GM12892 (cell line): ENCODE measurements at places on chromosomes 3 and 15.

- no peak for DNase-seq
Measured at GRCh38 chr3:168467115-168467714, 371.5 kb upstream of the GOLIM4 start.

GRCh38 chr15:98610991-98611390 lies 37.3 kb upstream of the IGF1R start:
- DNase-seq: no peak

DNA sequence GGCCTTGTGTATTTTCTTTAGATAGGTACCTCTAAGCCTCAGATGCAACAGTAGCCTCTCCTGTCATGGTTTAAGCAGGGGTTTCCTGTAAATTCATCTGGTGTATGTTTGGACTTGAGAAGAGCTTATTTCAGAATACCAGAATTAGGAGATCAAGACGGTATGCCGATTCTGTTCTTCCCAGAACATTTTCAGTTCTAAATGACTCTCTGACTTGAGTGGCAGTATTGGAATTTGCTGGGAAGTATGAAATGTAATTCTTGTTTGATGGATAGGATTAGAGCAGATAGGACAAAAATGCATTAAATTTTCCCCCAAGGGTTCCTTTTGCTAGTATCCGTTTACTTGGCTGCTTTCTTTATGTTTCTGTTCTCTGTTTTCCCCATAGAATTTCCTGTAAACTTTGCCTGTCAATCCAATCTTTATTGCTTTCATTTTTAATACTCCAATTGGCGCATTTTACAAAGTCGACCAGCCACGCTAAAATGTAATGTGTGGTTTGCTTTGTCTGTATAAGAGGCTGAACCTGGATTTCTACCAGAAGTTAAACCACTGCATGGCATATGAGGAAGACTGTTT lies 612.2 kb downstream of the RBMS3 start:
- no peak for DNase-seq

GRCh38 chr3:165158011-165158410 lies 38.2 kb downstream of the SLITRK3 start:
- no peak for DNase-seq

DNA sequence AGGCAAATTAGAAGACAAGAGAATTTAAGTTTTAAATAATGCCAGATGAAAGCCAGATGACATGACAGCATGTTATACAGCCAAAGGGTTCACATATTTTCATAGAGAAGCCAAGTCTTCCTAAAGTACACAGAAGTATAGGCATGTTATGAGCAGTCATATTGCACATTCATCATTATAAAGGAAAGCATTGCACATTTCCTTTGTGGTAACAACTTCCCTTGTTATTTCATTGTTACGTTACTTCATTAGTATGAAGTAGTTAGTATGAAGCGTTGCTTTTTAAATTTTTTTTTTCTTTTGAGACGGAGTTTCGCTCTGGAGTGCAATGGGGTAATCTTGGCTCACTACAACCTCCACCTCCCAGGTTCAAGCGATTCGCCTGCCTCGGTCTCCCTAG lies 4.6 kb upstream of the ABCC5 start:
- DNase-seq: no peak

DNA sequence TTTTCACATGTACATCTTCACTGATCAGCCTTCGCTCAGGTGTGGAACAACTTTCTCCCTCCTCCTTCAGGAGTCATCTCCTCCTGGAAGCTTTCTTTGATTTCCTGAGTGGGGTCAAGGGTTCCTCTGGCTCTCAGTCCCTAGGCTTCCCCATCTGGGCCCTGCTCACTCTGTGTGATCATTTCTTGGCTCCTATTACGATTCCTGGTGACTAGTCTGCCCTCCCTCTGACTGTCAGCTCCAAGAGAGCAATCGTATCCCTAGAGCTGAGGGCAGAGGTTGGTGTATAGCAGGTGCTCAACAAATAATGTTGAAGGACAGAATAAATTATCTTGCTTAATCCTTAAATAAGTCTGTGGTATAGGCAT lies 15.3 kb upstream of the PRKCD start:
- no peak for DNase-seq

DNA sequence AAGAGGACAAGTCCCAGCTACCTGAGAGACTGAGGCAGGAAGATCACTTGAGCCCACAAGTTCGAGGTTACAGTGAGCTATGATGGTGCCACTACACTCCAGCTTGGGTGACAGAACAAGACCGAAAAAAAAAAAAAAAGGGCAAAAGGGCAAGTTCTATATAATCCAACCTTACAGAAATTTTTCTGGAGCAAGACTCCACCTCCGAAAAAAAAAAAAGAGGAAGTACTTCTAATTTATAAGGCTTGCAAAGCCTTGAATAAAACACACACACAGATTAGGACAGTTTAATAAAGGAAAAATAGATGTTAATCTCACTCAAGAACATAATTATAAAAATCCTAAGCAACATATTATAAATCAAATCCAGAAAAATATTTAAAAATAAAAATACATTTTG lies 14.4 kb upstream of the XYLB start:
- DNase-seq: no peak

GRCh38 chr15:32899126-32899596 lies 181.4 kb downstream of the GREM1 start:
- no peak for DNase-seq

DNA sequence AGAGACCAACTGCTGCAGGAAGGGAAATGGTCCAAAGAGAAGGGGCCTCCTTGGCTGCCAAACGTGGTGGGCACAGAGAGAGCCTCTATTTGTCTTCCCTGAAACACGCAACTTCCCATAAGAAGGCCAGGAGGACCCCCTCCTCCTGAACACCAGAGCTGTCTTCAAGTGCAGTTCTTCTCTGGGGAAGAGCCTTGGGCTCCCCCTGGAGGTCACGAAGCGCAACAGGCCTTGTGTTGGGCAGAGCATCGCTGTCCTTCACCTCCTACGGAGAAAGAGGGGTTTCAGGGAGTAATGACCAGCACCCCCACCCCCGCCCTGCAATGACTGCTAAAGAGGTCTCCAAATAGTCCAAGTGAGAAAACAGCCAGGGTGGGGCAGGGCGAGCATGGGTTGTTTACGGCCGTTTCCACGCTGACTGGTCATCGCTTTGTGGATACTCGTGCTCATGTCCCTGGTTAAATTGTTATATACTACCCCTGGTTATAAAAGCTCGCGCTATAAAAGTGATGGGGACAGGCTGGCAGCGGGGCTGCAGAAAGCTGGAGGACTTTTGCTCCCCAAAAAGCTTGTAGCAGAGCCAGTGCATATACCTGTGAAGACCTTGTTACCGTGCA lies 397.5 kb upstream of the ATP10A start:
- no peak for DNase-seq

- DNase-seq: no peak
Measured at GRCh38 chr3:155664925-155665695, 79.8 kb downstream of the PLCH1 start.

DNA sequence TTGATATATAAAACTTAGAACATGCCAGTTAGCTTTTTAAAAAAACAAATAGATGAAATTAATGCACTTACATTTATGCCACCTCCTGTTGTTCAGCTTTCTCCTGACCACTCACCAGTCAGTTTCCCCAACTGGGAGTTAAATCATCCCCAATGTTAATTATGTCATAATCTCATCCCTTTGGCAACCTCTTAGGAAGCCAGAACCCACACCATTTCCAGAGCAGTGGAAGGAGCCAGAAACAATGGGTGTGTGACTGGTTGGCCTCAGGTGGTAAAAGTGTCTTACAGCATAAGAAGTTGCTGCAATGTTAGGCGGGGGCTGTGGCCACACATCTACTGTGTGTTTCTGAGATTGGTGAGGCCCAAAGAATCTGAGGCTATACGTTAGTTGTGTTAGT lies 46.5 kb upstream of the MITF start:
- no peak for DNase-seq

DNA sequence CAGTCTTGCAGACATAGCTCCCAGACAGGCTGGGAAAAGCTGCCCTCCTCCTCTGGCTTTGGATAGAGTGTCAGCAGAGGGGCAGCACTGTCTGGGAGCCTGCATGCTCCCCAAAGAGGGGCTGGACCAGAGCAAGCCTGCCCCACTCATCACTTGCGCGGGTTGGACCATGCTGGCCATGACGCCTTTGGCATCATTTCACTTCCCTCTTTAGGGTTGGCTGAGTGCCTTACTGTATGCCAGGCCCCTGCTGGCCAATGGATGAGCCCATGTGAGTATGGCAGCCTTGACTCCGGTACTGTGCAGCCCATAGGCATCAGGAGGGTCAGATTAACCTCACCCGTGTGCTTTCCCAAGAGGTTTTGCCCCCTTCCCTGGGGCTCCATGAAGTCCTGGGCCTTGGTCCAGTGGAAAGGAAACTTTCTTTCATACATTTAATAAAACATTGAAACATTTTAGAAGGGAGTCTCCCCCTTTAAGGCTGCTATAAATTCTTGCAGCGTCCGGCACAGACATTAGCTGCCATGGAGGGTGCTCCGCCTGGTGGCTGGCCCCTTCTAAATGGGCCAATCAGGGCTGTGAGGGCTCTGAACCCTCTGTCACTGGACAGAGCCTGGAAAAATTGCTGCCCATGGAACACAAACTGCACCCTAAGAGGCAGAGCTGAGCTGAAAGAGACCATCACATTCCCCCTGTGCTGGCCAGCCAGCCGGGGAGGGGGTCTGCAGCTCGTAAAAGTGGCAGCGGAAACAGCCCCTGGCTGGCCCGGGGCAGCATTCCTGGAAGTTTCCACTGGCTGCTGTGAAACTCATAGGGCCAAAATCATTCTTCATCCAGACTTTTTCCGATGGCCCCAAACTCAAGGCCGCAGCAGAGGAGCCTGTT lies 20.8 kb upstream of the DUSP7 start:
- no peak for DNase-seq

DNA sequence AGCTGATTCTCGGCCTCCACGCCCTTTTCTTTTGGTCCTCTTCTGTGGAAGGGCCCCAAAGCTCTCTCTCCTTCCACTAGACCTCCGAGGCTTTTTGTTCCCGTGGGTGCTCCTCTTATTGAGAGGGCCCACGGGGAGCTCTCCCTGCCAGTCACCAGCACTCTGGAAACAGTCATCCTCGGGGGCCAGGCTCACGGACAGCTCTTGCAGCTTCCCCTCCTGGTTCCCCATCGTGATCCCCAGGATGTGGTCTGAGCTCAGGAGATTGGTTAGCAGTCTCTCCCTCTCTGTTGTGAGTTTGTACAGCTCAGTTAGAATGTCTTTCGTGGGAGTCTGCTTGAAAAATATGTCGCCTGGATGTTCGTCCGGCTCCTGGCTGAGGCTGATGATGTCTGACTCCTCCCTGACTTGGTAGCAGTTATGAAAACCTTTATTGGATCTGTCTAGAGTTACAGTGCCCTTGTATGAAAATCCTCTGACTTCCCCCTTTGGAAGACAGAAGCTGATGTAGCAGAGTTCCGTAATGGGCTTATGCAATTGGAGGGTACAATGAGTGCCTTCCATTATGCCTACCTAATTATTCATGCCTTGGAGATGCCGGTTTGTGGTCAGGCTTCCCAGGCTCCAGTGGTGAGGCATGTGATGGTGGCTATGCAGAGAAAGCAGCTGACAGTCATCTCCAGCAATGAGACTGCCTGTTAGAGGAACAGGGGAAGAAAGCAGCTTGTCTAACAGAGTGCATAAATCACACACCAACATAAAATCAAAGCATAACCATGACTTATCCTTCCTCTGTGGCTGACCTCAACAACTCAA lies 40.0 kb downstream of the FMN1 start:
- no peak for DNase-seq

GRCh38 chr3:136343873-136344555 lies 93.9 kb downstream of the PCCB start:
- DNase-seq: no peak

- no peak for DNase-seq
Measured at GRCh38 chr15:95929232-95929846, 401.2 kb upstream of the NR2F2 start.

GRCh38 chr3:102017784-102018183 lies 168.5 kb downstream of the NFKBIZ start:
- no peak for DNase-seq

GRCh38 chr3:17724122-17724521 lies 18.3 kb downstream of the TBC1D5 start:
- DNase-seq: no peak

DNA sequence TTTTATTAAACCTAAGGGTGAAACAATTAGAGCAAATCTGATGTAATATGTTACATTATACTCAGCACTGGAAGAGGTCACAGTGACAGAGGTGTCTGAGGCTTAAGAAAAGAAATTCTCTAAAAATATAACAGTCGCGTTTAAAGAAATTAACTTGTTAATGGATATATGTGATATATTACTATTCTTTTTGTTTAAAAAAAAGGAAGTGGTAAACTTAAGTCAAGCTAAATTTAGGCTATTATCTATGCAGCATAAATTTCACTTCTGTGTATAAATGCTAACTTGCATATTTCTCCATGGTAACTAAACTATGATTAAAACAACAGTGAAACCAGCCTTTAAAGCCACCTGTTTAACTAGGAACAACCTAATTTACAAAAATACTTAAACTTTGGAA lies 191.3 kb downstream of the FOXP1 start:
- DNase-seq: no peak

DNA sequence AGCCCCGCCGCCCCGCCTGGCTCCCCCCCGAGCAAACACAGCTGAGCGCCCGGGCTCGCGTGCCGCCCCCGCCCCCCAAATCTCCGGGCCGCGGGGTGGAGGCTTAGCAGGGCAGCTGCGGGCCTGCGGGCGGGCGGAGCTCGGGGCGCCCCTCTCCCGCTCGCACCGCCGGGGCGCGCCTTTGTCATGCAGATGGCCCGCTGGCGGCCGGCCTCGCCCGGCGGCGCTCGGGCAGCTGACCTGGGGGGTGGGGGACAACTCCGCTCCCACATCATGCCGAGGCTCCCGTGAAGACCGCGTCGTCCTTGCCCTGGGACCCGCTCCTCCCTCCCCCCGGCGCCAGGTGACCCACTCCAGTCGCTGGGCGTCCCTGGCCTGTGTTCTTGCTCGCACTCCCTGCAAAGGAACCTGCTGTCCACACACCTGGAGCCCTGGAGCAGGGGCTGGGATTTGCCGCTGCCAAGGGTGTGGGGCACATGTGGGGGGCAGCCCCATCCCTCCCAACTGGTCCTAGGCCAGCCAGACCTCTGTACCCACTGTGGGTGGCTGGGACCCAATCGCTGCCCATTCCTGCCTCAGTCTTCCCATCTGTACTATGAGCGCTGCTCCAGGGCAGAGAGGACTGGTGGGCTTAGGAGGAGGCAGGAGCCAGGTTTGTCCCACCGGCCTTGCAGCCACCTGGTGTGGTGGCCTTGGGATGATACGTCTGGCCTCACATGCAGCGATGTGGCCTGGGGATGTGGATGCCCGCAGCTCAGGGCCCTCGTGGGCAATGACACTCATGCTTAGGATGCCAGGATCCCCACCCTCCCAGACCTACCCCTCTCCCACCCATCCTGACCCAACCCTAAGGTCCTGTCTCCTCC lies 33.5 kb downstream of the DNAJB8 start:
- DNase-seq: no peak

- no peak for DNase-seq
Measured at GRCh38 chr3:149977386-149977785, 6.7 kb upstream of the PFN2 start.
